Activated T-helper 2 cell treated with anti-CD3 and anti-CD28 coated beads, Interferon-gamma antibody, Interleukin-2, Interleukin-4, amounts not matched to agents 10 μg/mL and 5 μg/mL and 100 μg/mL, durations not matched to agents 14 hours and 24 hours and 36 hours (primary cell): ENCODE measurements at places on chromosomes 12 and 14. TPM values are rescaled to one million over a fixed set of nuclear protein-coding genes. Genes with fewer than 3 reads are reported as not detected.

DNA sequence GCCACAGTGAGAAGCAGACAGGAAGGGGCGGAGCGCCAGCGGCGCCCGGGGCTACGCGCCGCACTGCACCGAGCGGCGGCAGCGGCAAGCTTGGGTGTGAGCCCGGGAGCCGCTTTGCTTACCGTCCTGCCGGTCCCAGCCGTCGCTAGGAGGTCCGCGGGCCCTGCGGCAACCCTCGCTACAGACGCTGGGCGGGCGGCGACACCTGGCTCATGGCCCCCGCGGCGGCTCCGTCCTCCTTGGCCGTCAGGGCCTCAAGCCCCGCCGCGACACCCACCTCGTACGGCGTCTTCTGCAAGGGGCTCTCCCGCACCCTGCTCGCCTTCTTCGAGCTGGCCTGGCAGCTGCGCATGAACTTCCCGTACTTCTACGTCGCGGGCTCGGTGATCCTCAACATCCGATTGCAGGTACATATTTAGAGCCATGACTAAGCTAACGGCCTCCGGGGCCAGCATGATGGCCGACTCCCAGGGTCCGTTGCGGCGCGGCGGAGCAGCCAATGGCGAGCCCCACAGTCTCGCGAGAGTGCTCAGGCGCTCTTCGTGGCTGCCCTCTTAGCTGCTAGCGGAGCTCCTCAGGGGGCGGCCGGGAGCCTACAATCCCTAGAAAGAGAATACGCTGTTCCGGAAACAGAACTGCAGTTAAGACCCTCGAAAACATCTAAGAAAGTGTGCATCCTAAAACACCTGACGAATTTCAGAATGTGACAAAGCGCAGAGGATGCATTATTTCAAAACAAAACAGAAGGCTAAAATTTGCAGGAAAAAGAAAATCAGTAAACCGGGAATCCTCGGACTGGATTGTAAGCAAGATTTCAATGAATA lies at the start of gene SMIM10L1:
Gene SMIM10L1 (plus strand): TSS at position 50 of the 824 bp plus-strand sequence. CDS start 163 bp downstream, at position 213.
- DNase-seq, result peak; percentile 83

DNA sequence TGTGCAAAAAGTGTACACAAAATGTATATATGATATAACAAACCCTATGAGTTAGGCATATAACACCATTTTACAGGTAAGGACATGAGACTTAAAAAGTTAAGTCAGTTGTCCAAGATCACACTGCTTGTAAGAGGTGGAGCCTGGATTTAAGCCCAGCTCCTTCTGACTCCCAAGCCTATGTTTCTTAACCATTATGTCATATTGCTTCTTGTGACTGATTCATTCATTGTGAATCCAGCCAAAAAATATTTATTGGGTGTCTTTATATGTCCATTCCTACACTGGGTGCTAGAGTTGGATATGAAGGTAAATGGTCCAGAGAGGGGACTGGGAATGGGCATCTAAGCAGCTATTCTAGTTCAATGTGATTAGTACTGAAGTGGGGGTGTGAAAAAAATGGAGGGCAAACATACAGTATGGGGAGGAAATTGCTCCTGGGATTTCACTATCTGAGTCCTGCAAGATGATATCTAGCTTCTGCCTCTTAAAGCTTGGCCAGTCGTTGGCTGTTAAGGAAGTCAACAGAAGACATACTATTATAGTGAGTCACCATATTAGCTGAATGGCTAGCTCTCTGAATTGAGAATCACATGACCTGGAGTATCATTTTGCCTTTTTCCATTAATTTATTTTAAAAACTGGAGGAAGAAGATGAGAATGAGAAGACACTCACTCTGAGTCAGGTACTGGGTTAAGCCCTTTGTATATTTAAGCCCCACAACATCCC lies 28.8 kb downstream of the PAX9 start:
- no peak for DNase-seq

DNA sequence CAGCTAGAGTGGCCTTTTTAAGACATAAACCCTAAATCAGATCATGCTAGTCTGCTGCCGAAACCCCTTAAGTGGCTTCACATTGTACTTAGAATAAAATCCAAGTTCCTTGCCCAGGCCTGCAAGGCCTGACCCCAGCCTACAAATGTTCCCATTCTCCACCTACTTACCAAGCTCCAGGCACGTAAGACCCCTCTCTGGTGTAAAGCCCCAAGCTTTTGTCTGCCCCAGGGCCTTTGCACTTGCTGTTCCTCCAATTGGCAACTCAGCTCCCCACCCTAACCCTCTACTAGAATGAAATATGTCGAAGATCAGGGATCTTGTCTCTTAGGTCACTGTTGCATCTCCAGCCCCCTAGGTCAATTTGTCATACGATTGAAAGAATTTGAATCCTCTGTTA lies 27.1 kb upstream of the MED13L start:
- no peak for DNase-seq

DNA sequence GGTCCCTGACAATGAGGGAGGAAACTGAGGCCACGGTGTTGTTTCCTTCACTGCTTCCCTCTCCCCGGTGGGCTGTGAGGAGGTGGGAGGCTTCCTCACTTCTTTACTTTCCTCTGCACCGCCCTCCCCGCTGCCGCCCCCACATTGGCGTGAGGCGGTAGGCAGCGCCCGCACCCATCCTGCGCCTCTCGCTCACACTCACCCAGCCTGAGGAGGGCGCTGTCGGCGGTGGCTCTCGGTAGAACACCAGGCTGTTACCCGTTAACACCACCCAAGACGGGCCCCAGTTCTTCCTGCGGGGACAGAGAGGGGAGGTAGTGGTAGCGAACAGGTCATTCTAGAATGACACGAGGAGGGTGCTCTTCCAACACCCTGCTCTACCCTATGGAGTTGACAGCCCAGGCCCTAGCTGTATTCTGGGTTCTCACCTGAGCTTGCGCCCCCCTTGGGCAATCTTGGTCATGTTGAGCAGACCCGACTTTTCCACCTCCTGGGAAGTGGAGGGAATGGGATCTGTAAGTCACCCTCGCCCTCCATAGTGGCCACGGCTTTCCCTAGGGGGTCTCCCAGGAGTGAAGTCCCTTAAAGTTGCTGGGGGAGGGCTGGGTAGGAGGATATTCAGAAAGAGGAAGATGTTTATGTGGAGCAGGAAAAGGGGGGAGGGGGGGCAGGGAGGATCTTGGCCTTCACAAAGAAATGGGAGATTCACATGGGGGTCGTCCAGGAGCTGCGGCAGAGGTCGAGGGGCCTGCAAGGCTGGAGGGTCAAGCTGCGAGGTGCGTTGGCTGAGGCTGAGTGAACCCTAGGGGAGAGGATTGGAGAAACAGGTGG lies 3.3 kb downstream of the ARHGAP9 start:
- DNase-seq, result peak; percentile 72

DNA sequence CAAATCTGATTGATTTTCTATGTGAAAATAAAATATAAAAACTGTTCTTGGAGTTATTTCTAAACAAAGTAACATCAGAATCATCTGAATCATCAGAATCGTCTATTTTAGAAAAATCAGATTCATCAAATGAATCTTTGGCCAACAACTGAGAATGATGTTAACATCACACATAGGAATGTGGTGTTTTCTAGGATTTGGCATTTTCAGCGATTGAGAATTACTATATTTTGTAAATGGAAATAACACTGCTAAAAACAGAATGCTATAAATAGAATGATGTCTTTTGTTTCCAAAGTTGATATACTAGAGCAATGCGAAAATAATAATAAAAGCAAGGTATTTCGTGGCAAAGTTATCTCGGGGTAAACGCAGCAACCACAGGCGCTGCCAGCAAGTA lies 73.9 kb upstream of the EVL start:
- DNase-seq, result no peak

DNA sequence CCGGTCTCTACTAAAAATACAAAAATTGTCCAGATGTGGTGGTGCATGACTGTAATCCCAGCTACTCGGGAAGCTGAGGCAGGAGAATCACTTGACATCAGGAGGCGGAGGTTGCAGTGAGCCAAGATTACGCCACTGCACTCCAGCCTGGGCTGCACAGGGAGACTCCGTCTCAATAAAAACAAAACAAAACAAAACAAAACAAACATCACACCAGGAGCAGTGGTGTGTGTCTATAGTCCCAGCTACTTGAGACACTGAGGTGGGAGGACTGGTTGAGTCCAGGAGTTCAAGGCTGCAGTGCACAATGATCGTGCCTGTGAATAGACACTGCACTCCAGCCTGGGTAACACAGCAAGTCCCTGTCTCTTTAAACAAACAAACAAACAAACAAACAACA lies 89.5 kb upstream of the HECTD1 start:
- DNase-seq, result no peak

GRCh38 chr14:69464829-69465228 lies 19.7 kb upstream of the PLEKHD1 start:
- DNase-seq, result no peak

- DNase-seq, result no peak
These were observed 3.6 kb downstream of the ISCU start for GRCh38 chr12:108565976-108566375.

GRCh38 chr12:90905691-90906370 lies 49.1 kb downstream of the CCER1 start:
- DNase-seq, result no peak

The PIK3C2G gene
- total RNA-seq, result not detected in 2 replicates

DNA sequence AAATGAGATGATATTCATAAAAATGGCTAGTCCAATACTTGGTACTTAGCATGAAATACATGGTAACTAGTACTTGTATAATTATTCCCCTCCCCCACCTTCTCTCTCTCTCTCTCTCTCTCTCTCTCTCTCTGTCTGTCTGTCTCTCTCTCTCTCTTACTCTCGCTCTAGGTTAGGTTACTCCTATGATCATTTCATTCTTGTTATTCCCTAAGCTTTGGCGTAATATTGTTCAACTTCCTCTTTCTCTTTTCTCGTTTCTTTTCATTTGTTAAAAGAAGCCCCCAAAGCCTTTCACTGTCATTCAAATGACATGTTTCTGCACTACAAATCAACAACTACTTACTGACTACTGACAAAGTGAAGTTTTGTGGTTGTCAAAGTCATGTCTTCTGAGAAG lies 89.8 kb downstream of the GRIP1 start:
- no peak for DNase-seq

The NELL2 gene
- 7.7 and 10.2 TPM in 2 replicates for total RNA-seq

- DNase-seq, result no peak
These were observed 7.0 kb upstream of the RABGGTA start for GRCh38 chr14:24278424-24278823.

DNA sequence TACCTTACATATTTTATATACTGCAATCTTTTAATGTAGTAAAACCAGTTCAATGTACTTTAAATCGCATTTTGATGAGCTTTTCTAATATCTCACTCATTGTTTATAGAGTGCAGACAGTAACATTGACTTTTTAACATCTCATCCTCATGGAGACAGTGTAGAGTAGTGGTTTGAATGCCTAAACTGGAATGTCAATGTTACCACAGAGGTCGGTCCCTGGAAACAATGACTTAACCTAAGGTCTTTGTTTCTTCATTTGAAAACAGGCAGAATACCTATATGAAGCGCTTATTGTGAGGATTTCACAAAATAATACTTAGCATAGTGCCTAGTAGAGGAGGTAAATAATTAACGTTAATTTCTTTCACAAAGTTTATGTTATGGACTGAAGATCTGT lies 5.0 kb downstream of the CDK17 start:
- DNase-seq, result no peak

DNA sequence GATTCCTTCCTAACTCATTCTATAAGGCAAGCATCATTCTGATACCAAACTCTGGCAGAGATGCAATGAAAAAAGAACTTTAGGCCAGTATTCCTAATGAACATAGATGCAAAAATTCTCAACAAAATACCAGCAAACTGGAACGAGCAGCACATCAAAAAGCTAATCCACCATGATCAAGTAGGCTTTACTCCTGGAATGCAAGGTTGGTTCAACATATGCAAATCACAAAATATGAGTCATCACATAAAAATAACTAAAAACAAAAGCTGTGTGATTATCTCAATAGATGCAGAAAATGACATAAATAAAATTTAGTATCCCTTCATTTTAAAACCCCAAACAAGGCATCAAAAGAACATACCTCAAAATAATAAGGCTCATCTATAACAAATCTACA lies 98.9 kb downstream of the ACSS3 start:
- no peak for DNase-seq

DNA sequence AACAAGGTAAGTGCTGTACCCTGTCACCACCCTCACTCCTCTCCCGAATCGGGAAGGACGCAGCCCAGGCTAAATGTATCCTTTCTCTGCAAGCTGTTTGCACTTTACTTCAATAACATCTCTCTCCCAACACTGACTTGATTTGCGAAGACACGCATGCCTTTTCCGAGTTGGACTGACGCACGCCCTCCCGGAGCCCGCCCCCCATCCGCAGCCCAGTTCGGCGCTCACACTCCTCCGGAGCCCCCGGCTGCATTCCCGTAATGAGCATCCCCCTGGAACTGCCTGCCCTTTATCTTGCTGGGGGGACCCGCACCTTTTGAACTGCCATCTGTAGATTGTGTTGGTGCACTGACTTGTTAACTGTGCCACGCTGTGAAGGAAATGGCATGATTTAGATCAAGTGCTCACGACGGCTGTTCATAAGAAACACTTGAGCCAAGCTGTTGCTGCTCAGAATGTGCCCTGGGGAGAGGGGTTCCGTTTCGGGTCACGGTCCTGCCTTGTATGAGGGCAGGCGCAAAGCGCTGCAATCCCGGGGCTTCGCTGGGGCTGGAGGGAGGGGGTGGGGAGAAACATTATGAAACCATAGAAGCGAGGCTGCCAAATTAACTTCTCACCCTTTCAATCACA lies 176.6 kb upstream of the CDKN3 start:
- DNase-seq, result no peak

GRCh38 chr14:105088812-105089745 lies 23.8 kb upstream of the GPR132 start:
- no peak for DNase-seq

GRCh38 chr14:23884541-23884904 lies 69.0 kb upstream of the DHRS4 start:
- DNase-seq, result no peak

GRCh38 chr12:77685112-77685511 lies 145.6 kb upstream of the NAV3 start:
- no peak for DNase-seq

GRCh38 chr12:124233846-124234640 lies 60.9 kb upstream of the RFLNA start:
- no peak for DNase-seq

- no peak for DNase-seq
These were observed 19.4 kb downstream of the EGLN3 start for GRCh38 chr14:33931461-33931860.

DNA sequence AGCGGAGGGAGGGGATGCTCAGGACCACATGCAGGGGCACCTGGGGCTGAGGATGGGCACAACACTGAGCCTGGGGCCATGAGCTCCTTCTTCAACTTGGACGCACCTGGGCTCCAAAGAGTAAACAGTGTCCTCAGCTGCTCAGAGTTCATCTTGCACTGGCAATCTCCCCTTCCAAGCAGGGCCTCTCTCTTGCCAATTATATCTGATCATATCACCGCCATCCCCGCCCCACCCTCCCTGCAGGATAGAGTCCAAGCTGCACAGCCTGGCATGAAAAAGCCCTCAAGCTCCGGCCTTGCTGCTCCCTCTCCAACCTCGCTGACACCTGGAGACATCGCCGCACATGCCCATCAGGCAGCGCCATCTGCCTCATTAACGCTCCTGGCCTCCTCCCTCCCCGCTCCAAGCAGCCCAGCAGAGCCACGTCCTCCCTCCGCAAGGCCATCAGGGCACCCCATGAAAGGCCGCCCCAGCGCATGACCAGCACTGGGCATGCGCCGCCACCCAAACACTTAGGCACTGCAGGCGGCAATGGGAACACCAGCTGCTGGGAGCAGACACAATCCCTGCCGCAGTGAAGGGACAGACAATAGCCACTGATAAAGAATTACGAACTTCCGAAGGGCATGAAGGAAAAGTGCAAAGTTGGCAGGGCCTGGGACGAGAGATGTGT lies 88.8 kb downstream of the CHGA start:
- no peak for DNase-seq

The PTPN6 gene
- 250 and 252 TPM in 2 replicates for total RNA-seq

The GARIN6 gene
- not detected in 2 replicates for total RNA-seq

- no peak for DNase-seq
These were observed 19.1 kb downstream of the PSMC1 start for GRCh38 chr14:90275458-90275814.
